ENCODE measurements at places on chromosomes 12 and 14.

DNA sequence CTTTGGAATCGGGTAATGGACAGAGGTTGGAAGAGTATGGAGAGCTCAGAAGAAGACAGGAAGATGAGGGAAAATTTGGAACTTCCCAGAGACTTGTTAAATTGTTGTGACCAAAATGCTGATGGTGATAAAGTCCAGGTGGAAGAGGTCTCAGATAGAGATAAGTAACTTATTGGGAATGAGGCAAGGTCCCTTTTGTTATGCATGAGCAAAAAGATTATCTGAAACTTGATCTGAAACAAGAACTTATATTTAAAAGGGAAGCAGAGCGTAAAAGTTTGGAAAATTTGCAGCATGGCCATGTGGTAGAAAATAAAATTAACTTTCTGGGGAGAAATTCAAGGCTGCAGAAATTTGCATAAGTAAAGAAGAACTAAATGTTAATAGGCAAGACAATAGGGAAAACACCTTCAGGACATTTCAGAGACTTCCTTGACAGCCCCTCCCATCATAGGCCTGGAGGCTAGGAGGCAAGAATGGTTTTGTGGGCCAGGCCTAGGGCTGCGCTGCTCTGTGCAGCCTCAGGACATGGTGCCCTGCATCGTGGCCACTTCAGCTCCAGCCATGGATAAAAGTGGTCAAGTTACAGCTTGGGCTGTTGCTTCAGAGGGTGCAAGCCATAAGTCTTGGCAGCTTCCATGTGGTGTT is 425.7 kb upstream of the PRICKLE1 start:
- DNase-seq, result no peak

DNA sequence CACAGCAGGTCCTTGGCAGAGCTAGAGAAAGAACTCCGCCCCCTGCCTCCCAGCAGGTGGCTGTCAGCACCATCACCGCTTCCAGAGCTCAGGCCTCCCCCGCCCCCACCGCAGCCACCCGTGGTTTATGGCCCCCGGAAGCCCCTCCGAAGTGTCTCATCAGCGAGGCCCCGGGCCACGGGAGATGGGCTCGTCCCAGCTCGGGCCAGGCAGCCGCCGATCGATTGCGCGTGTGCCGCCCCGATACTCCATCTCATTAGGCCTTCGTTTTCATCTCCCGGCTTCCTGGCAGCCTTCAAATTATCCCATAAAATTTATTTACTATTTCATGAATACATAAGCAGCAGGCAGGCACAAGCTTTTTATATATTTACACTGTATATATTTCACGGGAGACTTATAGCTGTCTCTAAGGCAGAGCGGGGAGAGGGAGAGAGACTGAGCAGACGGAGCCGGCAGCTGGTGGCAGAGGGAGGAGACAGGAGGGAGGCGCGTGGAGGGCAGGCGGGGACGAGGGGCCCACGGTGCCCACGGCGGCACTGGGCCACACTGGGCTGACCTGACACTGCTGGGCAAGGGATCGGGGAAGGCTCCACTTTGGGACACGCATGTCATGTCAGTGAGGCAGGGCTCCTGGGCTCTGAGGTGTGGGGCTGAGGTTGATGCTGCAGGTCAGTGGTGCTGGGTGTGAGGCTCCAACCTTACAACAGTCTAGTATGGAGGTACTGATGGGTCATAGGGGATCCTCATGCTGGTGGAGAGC is 241.2 kb downstream of the RBM19 start:
- DNase-seq, result peak; percentile 7

DNA sequence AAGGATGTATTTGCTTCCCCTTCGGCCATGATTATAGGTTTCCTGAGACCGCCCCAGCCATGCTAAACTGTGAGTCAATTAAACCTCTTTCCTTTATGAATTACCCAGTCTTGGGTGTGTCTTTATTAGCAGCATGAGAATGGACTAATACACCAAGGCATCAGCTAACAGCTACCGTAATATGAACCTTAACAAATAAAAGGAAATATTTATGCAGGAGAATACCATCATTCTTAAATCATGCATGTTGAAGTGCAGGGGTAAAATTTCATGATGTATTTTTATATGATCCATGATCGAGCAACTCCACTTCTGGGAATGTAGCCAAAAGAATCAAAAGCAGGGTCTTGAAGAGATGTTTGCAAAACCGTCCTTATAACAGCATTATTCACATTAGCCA is 379.0 kb downstream of the NPAS3 start:
- DNase-seq, result peak; percentile 99

DNA sequence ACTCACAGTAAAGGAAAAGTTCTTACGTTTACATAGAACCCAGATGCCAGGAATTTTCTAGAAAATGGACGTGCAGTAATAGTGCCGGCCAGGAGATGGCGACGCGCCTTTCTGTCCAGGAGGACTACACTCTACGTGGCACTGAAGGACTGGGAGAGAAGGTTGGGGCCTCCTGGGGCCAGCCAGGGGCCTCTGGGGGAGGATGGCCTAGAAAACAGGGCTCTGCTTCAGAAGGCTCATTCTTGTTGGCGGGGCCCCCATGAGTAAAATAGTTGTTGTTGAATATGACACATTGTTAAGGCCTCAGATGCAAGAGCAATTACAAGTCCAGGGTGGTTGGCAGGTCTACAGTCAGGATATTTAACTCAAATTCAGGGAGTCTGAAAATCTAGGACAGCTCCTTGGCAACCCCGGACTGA is 120.1 kb upstream of the MAX start:
- no peak for DNase-seq

DNA sequence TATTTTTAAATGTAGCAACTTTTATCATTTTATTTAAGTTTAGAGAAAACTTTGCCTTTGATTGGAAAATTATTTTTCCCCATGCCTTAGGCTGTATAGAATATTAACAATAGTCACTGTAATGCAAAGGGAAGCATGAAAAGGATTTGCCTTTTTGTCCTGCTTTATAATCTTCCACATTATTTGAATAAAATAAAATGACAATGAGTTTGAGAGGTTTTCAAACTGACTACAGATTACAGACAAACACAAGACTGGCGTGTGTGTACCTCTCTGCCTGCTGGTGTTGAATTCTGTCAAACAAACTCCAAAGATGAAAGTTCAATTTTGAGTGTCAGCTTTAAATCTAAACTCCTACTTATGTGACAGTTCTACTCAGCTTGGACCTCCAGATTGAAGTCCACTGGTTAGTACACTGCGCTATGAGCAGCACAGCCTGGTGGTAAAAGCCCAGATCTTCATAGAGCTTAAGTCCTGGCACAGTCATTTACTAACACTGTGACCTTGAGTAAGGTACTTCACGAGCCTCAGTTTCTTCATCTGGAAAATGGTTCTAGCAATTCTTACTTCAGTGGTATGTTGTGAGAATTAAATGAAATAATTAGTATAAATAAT is 98.3 kb upstream of the CPNE8 start:
- no peak for DNase-seq

DNA sequence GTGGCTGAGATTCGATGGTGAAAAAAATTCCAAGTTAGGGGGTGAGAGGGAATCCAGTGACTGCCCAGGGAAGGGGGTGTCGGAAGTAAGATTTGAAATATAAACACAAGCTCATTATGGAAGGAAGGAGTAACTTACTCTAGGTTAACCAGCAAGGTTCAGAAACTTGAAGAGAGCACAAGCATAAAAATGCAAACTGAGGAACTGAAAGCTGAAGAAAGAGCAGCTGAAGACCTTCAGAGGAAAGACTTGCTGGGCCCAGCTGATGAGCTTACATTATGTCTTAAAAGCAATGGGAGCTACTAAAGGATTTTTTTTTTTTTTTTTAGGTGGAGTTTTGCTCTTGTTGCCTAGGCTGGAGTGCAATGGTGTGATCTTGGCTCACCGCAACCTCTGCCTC is 189.7 kb upstream of the GRIN2B start:
- no peak for DNase-seq

DNA sequence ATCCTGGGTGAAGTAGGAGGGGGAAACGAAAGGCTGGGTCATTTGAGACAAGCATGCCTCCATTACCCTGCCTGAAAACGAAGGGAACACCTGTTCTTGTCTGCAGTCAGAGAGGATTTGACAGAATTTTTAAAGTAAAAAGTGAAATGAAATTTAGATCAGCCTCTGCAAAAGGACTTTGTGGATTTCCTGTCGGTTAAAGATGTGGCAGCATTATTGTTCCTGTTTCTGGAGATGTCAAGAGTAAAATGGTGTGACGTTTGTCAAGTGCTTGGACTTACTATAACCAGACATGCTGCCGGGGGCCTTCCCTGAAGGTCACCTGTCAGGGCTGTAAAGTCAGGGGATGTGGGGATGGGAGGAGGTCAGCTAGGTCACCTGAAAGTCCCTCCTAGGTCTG is 32.0 kb downstream of the NRXN3 start:
- no peak for DNase-seq

- DNase-seq, result no peak
Measured at GRCh38 chr12:60602601-60603000, 1006.8 kb downstream of the SLC16A7 start.

GRCh38 chr14:35400648-35401421 is 3.7 kb downstream of the NFKBIA start:
- no peak for DNase-seq

DNA sequence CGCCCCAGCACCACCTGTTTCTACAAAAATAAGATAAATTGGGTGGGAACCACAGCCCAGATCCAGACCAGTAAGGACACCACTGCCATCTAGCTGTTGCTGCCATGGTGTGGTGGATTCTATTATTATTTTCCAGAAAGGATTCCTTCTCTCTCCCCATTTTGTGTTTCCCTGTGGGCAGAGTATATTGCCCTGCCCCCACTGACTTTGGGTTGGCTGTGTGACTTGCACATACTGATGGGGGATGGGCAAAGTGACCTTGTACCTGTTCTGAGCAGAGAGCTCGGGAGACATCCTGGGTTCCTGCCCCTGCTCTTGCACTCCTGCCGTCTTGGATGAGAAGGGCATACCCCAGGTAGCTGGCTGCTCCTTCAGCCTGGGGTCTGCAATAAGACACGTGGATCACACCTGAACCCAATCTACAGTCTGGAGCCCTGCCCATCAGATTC is 24.3 kb downstream of the MOAP1 start:
- no peak for DNase-seq

DNA sequence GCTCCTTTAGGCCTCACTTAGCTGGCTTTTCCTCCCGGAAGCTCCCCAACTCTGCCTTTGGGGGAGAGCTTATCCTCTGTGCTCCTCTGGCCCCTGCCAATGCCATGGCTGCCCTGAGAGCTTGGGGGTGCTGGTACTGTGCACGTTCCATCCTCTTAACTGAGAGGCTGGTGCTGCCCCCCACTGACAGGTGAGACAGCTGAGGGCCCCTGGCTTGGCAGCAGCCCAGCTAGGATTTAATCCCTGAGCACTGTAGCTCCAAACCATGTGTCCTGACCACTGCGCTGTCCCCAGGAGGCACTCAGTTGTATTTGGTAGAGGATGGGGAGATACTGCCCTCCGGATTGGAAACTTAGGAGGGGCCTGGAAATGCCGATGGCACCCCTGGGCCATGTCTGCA is 46.1 kb downstream of the UBE3B start:
- no peak for DNase-seq

GRCh38 chr12:21553329-21553675 is 27.2 kb downstream of the SPX start:
- DNase-seq, result no peak

- DNase-seq, result no peak
Measured at GRCh38 chr12:128235635-128236417, 31.1 kb upstream of the TMEM132C start.

GRCh38 chr14:22500954-22501726 is 87.9 kb downstream of the DAD1 start:
- DNase-seq, result no peak

- peak; percentile 45 for DNase-seq
Measured at GRCh38 chr14:67943947-67944346, 124.4 kb downstream of the RAD51B start.

- DNase-seq, result no peak
Measured at GRCh38 chr14:66634876-66635275, 126.9 kb downstream of the GPHN start.

DNA sequence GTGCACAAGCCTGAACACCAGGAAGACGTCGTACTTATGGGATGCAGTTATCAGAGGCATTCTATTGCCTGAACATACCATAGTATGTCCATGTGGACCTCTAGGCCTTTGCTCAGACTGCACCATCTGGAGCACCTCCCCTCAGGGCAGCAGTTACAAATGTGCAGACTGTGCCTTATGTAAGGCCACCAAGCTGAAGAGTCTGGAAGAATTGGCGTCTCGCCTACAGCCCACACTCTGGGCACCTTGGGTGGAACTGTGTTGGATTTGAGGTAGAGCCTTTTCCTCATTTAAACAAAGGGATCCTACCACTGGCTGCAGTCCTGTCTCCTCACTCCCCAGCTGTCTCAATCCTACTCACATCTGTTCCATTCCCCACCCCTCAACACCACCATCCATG is 204.3 kb upstream of the FRMD6 start:
- no peak for DNase-seq

- no peak for DNase-seq
Measured at GRCh38 chr12:10140001-10140400, 10.0 kb upstream of the CLEC7A start.

DNA sequence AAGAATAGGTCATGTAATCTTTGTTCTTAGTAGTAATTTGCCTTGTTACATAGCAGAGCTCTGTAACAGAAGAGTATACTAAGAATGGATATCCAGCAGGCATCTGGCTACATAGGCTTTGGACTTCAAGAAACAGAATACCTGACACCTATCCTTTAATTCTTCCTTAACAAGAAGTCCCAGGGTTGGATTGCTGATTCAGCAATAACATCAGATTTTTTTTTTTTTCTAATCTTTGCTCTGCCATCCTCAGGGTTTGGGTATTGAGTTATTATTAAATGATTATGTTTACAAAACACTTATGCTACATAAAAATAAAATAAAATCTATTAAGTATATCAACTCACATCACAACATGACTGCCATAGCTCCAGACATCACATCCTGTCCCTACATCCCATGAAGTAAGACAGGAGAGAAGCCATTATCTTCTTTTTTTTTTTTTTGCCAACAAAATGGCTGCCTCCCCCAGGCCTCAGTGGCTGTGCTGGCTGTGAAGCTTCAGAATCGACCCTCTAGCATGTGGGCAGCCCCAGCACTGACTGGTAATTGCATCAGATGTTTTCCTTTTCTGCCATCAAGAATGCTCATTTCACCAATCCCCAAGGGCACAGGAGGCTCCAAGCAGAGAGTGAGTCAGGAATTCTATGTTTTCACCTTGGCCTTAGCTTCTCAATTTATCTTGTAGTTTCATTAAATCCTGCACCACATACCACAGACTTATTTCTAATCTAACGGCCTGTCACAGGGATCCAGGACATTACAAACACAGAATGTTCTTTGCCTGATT is 186.2 kb downstream of the DICER1 start:
- no peak for DNase-seq

GRCh38 chr14:45434221-45434620 is 181.2 kb upstream of the MIS18BP1 start:
- no peak for DNase-seq

- peak; percentile 73 for DNase-seq
Measured at GRCh38 chr12:116708826-116709756, 28.8 kb downstream of the SPRING1 start.

GRCh38 chr12:681568-682256 is 18.5 kb upstream of the NINJ2 start:
- DNase-seq, result no peak

- DNase-seq, result no peak
Measured at GRCh38 chr12:68159681-68160304, at the start of gene IFNG. TSS of gene IFNG (minus strand) at chr12:68159740. CDS start at chr12:68159615, 125 bp downstream.

Measured in NCI-H2029 (cell line).